ENCODE measurements at places on chromosomes 2 and 18.

DNA sequence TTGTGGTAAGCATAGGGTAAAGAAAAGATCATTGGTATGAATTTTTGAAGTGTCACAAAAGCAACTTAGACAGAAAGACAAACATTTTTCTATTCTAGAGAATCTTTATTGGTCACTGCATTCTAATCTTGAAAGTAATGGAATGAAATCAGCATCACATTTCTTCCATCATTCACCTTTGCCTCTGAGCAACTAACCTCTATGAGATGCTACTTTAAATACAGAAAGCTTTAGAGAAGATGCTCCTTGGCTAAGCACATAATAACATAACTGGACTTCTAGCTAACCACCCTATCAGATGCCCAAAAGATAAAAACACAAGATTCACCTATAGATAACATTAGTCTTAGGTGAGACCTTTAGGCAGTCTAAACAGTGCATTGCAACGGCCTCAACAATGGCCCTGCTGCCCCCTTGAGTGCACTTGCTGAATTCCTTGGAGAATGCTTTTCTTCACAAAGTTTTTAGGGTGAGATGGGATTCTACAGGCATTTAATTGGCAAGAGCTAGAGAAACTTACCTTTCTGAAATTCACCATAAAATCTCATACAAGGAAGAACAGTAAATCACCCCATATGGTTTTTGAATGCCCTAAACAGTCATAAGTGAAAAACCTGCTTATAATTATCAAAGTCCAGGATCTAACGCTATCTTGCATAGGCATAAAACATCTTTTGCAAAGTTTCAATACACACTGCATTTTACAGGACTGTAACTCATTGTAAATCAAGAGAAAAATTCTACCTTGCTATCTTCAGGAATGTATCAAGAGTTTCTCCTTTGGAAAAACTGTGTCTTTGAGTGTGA lies 791.3 kb upstream of the CHAC2 start:
- DNase-seq: peak; percentile 45

- peak; percentile 28 for DNase-seq
Observed at GRCh38 chr2:64133828-64134227, 10.4 kb downstream of the PELI1 start.

DNA sequence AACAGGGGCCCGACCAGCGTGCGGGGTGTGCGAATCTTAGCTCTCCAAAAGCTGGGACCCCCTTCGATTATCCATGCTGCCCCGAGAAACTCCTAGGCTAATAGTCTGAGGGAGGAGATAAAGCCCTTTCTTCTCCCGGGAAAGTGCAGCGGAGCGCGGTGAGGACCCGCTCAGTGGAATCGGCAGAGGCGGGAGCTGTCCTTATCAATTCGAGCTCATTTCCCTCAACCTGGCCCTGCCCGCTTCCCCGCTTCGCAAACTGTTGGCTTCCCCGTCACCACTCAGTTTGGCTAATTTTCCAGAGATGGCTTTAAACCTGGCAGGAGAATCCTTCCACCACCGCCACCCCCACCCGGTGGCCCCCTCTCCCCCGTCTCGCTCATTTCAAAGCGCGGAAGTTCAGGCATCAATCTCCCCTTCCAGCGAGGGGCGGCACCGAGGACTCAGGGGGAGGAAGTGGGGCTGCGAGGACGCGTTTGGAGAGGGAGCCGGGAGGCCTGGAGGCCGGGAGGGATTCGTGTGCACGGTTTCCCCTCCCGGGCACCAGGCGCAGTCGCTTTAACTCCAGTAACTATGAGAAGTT lies 1.6 kb downstream of the KLHL14 start:
- DNase-seq: peak; percentile 4

GRCh38 chr2:127226520-127227263 lies 6.6 kb upstream of the CYP27C1 start:
- peak; percentile 80 for DNase-seq

- no peak for DNase-seq
Observed at GRCh38 chr2:163138947-163139346, 300.4 kb upstream of the KCNH7 start.

- peak; percentile 44 for DNase-seq
Observed at GRCh38 chr2:10329880-10330699, 27.4 kb downstream of the HPCAL1 start.

- no peak for DNase-seq
Observed at GRCh38 chr2:25340181-25340921, 1.4 kb downstream of the DNMT3A start.

GRCh38 chr2:107374249-107374648 lies 452.4 kb upstream of the RGPD4 start:
- no peak for DNase-seq

GRCh38 chr2:241776336-241777169 lies at the start of gene GAL3ST2:
Gene GAL3ST2, plus strand, starts transcription at chr2:241776822. Its CDS starts 134 bp downstream, at chr2:241776956.
- DNase-seq: no peak

GRCh38 chr2:127628767-127629614 lies 17.0 kb upstream of the GPR17 start:
- DNase-seq: no peak

DNA sequence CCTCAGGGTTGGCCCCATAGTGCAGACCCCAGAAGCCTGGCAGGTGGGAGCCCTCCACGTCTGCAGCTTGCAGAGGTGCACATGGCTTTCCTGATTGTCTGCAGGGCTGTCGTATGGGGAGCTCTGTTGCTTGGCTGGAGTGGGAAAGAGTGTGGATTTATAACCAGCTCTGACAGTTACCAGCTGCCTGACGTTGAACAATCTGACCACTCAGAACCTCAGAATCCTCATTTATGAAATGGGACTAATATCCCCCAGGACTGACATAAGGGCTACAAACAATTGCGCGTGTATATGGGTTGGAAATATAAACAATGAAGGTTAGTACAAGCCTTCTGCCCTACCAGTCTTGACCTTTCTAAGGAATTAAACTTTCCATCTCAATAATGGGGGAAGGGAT lies 13.9 kb upstream of the PXDN start:
- DNase-seq: no peak

GRCh38 chr2:19419211-19419880 lies 60.9 kb upstream of the OSR1 start:
- DNase-seq: no peak

DNA sequence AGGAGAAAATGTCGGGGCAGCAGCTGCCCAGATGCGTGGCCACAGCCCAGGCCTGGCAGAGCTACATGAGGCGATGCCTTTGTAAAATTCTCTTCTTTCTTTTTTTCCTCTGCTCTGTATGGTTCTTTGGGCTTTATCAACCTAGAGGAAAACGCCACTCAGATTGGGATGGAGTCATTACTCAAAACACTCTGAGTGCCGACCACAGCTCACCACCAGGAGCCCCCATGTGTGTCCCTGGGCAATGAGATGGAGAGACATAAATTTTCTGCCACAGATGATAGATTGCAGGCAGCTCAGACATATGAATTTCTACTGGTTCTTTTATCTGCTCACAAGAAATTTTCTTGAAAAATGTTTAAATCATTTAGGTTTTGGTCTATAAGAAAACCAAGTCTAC lies 56.0 kb downstream of the PARD6G start:
- no peak for DNase-seq

GRCh38 chr2:95345081-95345562 lies 48.0 kb downstream of the KCNIP3 start:
- DNase-seq: no peak

- peak; percentile 15 for DNase-seq
Observed at GRCh38 chr2:63436488-63436887, 151.8 kb downstream of the WDPCP start.

- peak; percentile 78 for DNase-seq
Observed at GRCh38 chr2:85266146-85267041, 61.4 kb downstream of the TGOLN2 start.

DNA sequence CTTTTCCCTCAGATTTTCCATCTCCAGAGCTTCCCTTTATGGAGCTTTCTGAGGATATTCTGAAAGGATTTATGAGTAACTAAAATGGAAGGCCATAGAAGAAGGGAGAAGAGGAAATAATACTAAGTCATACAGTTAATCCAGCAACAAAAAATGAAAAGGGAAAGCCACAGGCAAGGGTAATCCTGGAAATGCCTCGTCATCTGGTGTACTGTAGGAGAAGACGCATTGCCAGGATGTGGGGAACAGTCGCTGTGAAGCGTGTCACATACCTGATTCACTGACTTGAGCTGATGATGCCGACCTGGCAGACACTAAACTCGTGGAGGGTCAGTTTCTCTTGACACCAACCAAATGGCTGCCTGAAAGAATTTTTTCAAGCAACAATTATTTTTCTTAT lies 34.7 kb upstream of the ALPP start:
- no peak for DNase-seq

- DNase-seq: no peak
Observed at GRCh38 chr2:233041722-233042323, 9.4 kb downstream of the NEU2 start.

GRCh38 chr2:10145519-10146357 lies 23.2 kb downstream of the RRM2 start:
- DNase-seq: no peak

DNA sequence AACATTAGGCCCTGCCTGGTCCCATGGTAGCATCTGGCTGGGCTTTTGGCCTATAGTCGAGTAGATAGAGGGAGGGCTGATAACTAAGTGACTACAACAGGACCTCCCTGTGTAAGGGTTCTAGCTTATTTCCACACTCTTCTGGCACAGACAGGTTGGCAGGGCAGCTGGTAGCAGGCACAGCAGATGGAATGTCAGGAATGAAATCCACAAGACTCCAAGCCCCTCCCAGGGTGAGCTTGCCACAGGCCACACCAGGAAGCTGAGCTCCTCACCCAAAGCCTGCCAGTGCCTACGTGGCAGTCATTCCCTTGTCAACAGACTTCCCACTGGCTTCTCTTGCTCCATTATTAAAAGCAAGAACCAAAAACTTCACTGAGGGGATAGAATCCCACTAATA lies 20.7 kb upstream of the C1QL2 start:
- DNase-seq: no peak

- DNase-seq: peak; percentile 41
Observed at GRCh38 chr2:237497838-237498186, 10.8 kb downstream of the MLPH start.

- DNase-seq: no peak
Observed at GRCh38 chr2:51293566-51294200, 261.8 kb upstream of the NRXN1 start.

- no peak for DNase-seq
Observed at GRCh38 chr2:42856891-42857632, 64.7 kb upstream of the HAAO start.

DNA sequence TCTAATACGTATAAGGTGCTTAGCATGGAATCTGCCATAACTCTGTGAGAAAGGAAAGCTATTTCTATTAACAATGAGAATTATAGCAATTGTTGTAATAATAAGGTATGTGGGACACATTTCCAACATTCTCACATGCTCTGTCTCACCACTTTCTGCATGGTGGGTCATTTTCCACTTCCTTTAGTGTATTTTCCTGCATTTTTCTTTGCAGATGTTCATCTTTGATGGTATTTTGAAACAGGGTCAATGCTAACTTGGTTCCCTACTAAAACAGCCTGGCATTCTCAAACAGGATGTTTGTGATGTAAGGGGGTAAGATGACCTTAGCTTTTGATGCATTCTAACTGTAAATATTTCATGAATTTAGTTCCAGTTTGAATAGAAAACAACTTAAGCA lies 54.7 kb downstream of the MYO1B start:
- DNase-seq: no peak

- DNase-seq: no peak
Observed at GRCh38 chr18:22408059-22408458, 9.7 kb downstream of the CTAGE1 start.

DNA sequence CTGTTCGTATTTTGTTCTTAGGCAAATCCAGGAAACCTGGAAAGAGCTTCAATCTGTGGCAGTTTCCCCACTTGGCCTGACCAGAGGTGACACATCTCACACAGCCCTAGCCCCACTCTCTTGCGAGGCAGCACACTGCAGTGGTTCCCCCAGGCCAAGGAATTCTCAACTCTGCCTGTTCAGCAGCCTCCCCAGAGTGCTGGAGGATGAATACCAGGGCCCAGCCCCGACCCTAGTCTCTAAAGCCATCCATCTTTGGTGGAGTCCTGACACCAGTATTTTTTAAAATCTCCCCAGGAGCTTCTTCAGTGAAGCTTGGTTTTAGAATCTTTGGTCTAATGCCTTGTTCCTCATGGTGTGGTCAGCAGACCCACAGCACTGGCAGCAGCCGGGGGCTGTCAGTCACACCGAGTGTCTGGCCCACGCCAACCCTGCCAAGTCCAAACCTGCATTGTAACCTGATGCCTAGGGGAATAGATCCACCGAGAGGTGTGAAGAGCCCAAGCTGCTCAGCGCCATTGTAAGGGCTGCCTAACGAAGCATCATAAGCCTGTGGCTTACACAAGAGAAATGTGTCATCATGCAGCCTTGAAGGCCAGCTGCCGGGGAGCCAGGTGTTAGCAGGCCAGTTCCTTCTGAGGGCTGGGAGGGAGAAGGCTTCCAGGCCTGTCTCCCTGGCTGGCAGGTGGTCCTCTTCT lies 428.7 kb upstream of the ID2 start:
- DNase-seq: no peak

DNA sequence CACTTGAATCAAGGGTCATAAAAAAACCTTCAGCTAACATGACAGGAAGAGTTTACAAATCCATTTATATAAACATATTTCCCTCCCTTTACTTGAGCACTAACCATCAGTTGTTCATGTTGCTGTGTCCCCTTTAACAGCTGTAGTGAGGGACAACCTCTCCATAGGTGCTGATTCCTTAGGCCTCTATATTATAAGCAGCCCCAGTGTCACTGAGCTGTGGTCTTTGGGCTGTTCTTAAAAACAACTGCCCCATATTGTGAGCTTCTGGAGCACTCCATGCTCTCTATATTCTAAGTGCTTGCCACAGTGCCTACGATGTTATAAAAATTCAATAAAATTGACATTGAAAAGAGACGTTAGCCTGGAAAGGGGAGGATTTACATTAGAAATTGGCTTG lies 175.3 kb downstream of the ZNF385B start:
- DNase-seq: no peak

DNA sequence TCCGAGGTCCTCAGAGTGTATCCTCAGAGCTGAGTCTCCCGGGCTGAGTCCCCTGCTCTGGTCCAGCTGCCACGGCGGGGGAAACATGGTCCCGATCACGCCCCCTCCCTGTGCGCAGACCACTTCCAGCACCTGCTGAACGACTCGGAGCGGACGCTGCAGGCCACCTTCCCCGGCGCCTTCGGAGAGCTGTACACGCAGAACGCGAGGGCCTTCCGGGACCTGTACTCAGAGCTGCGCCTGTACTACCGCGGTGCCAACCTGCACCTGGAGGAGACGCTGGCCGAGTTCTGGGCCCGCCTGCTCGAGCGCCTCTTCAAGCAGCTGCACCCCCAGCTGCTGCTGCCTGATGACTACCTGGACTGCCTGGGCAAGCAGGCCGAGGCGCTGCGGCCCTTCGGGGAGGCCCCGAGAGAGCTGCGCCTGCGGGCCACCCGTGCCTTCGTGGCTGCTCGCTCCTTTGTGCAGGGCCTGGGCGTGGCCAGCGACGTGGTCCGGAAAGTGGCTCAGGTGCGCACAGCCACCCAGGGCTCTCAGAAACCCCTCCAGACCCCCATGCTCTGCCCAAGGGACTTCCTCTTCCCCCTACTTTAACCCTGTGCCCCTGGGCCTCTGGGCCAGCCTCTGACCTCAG lies 26.7 kb downstream of the GPC1 start:
- DNase-seq: no peak

GRCh38 chr2:51534166-51534565 lies 502.2 kb upstream of the NRXN1 start:
- no peak for DNase-seq

- no peak for DNase-seq
Observed at GRCh38 chr2:134031539-134031938, 222.3 kb upstream of the MGAT5 start.

GRCh38 chr2:168295051-168295450 lies 47.7 kb upstream of the STK39 start:
- DNase-seq: no peak

- no peak for DNase-seq
Observed at GRCh38 chr2:167017021-167017420, 128.7 kb downstream of the XIRP2 start.

All from choroid plexus epithelial cell (primary cell).